ENCODE measurements at places on chromosomes 4 and X. TPM values are rescaled to one million over a fixed set of nuclear protein-coding genes. Genes with fewer than 3 reads are reported as not detected.

GRCh38 chr4:164138521-164138920 is 615.4 kb upstream of the SMIM31 start:
- no peaks in the 10 kb centered on the region for H3K36me3 ChIP-seq
- no peaks in the 10 kb centered on the region for H3K27me3 ChIP-seq
- H3K27ac ChIP-seq = no peak overlapping the region
- no peak overlapping the region for H3K4me3 ChIP-seq
- DNase-seq = no peak

GRCh38 chrX:143664302-143664701 is 28.4 kb upstream of the SLITRK4 start:
- no peak overlapping the region for H3K4me3 ChIP-seq
- no peaks in the 10 kb centered on the region for H3K36me3 ChIP-seq
- no peak for DNase-seq

DNA sequence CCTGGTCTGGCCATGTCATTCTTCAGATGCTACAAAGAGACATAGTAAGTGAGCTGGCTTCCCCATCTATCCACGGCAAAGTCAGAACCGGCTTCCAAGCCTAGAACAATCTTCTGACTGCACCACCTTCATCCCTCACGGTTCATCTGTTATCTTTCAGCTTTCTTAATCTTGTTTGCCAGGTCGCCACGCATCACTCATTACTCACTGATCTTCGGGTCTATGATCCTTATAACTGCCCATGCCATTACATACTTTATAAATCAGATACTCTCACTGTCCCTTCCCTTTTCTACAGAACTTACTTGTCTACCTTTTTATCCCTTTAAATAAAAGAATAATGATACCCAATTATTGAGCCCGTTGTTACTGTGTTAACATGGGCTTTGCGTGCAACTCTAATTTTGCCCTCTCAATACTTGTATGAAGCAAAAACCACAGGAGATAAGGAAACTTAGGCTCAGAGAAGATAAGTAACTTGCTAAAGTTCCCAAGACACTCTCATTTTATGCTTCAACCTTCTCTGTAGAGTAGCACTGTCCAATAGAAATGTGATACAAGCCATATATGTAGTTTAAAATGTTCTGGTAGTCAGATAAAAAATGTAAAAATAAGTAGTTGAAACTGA is 171.7 kb downstream of the AMELX start:
- no peaks in the 10 kb centered on the region for H3K36me3 ChIP-seq
- H3K27me3 ChIP-seq = no peaks in the 10 kb centered on the region
- no peak overlapping the region for H3K27ac ChIP-seq
- H3K4me1 ChIP-seq = no peaks in the 10 kb centered on the region
- DNase-seq = no peak
- no peak overlapping the region for H3K4me3 ChIP-seq

The POLA1 gene
- total RNA-seq = 36.9 TPM

- H3K27me3 ChIP-seq = no peaks in the 10 kb centered on the region
- H3K4me1 ChIP-seq = no peaks in the 10 kb centered on the region
- H3K27ac ChIP-seq = no peak overlapping the region
- no peak for DNase-seq
- H3K36me3 ChIP-seq = no peaks in the 10 kb centered on the region
These were observed 153.6 kb downstream of the MAGEB17 start for GRCh38 chrX:16320765-16321355.

DNA sequence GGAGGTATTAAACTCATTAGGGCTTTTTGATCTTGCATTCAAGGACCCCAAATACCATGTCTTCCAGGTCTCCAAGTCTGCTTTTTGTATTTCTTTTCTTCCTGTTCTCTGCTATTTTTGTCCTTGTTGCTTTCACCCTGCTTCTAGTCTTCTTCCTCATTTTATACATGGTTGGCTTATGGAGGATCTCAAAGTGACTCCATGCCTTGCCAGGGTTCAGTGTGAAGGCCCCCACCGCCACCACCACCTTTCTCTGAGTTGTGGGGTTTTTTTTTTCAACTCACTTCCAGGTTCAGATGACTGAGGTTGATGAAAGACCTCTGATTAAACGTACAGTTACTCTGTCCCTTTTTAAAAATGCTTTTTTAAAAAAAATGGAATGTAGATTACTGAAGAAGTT is 96.3 kb downstream of the MAML3 start:
- peaks cover 4% of the 10 kb centered on the region for H3K36me3 ChIP-seq
- no peak for DNase-seq
- H3K4me1 ChIP-seq = peaks cover 41% of the 10 kb centered on the region

The RS1 gene
- not detected for total RNA-seq

DNA sequence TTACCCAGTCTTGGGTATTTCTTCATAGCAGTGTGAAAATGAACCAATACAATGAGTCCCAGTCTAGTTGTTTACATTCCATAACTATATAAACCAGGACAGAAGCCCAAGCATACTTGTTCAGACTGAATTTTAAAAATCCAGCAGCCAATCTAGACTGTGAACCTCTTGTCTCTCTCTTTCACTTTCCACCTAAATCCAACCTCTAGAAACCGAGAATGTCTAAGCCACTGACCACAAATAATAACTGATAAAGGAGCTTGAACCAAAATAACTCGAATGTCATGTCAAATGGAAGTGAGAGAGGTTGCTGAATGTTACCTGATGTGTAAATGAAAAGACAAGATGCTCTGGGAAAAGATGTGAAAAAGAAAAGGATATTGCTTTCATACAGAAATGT is 544.7 kb downstream of the NLGN4X start:
- H3K27me3 ChIP-seq = no peaks in the 10 kb centered on the region
- DNase-seq = no peak
- no peaks in the 10 kb centered on the region for H3K36me3 ChIP-seq
- no peak overlapping the region for H3K27ac ChIP-seq

The CTAG1B gene
- not detected for total RNA-seq

GRCh38 chrX:149962859-149963757 is 24.8 kb upstream of the EOLA2 start:
- peak; percentile 33 for DNase-seq
- H3K4me1 ChIP-seq = no peaks in the 10 kb centered on the region
- no peak overlapping the region for H3K27ac ChIP-seq
- H3K27me3 ChIP-seq = no peaks in the 10 kb centered on the region

GRCh38 chr4:130329036-130329435 is 1233.1 kb downstream of the C4orf33 start:
- H3K36me3 ChIP-seq = no peaks in the 10 kb centered on the region
- no peaks in the 10 kb centered on the region for H3K4me1 ChIP-seq
- no peaks in the 10 kb centered on the region for H3K27me3 ChIP-seq
- H3K4me3 ChIP-seq = no peak overlapping the region

- no peak overlapping the region for H3K4me3 ChIP-seq
- peaks cover 50% of the 10 kb centered on the region for H3K27me3 ChIP-seq
- H3K27ac ChIP-seq = no peak overlapping the region
- H3K36me3 ChIP-seq = no peaks in the 10 kb centered on the region
- no peaks in the 10 kb centered on the region for H3K4me1 ChIP-seq
These were observed 1.9 kb downstream of the IRS4 start for GRCh38 chrX:108734426-108734825.

DNA sequence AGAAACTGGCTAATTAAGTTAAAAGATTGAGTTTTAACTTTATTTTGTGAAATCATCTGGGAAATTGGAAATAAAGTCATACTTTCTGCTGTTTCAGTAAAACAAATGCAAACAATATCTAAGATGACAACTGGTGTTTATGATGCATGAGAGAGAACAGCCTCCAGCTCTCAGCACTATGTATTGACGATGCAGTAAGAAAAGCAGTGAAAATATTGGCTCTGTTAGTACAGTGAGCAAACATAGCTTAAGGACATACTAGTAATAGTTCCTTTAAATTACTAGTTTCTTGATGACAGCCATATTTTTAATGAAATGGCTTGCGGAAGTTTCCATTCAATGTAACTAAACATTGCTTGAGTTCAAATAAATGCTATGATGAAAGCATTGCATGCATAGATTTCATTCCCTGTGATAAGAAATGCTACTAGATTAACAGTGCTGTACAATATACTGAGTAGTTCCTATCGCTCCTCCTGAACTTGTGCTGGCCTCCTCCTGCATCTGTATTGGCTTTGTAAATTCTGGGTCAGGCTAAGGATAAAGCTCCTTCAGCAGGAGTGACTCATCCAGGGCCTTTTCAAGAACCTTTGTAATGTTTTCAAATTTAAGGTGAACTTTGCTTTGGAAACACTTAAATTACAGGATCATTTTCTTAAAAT is 11.6 kb downstream of the ARHGAP24 start:
- DNase-seq = no peak
- no peaks in the 10 kb centered on the region for H3K27me3 ChIP-seq
- no peaks in the 10 kb centered on the region for H3K36me3 ChIP-seq
- H3K27ac ChIP-seq = no peak overlapping the region

The NDNF gene
- total RNA-seq = 0.10 TPM

DNA sequence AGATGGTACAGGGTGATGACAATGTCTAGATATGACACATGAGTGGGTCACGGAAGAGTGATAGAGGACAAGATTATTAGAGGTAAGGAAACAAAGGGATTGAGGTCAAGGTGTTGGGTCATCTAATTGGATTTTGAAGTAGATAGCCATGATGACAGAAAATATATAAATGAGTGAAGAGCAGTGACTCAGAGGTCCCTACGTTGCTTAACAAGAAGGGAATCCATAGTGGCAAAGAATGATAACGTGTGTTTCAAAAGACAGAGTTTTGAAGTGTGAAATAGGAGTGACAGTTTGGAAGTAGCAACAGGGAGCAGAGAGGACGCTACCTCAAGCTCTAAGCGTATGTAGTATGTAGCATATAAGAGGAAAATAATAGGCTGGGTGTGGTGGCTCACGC is 22.2 kb upstream of the CAMK2D start:
- no peak overlapping the region for H3K4me3 ChIP-seq
- H3K4me1 ChIP-seq = peaks cover 3% of the 10 kb centered on the region
- H3K27ac ChIP-seq = no peak overlapping the region
- H3K36me3 ChIP-seq = no peaks in the 10 kb centered on the region
- no peaks in the 10 kb centered on the region for H3K27me3 ChIP-seq

DNA sequence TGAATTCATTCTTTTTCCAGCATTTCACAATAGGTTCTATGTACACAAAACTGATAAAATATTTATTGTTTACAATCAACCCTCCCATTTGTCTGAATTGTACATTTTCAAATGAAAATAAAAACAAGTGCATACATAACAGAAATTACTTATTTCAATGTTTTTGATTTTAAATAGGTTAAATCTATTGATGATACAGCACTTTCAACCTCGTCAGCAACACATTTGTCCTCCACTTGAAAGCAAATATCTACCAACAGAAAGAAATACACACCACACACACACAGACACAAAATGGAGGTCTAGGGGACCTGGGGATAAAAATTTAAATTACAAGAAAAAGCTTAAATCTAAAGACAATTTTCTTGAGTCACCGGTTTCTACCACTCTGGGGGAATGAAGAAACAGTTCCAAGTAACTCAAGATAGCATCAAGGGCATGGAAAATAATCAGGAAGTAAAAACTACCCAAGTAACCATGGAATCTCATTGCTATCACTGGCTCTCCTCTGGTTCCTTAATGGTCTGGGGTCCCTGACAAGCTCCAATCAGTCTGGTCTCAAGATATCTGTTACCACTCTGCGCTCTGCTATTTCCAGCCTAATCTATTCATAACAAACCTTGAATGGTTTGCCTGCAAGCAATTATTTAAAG is 27.6 kb downstream of the ANKRD17 start:
- no peaks in the 10 kb centered on the region for H3K27me3 ChIP-seq
- no peak overlapping the region for H3K27ac ChIP-seq
- no peak overlapping the region for H3K4me3 ChIP-seq

DNA sequence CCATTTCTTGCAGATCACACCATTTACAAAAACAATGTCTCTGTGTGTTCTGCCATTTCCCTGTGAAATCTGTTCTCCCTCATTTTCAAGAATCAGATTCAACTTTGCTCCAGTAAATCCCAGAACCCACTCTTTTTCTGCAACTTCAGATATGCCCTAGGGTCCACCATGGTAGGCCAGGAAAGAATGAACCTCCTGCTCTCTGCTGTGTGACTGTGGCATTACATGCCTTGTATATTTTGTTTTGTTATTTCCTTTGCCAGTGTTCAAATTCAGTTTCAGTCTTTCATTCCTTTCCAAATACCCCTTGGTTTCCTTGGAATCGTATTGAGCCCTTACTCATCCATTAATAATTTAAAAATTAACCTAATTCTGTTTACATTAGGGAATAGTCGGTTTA is 290.2 kb upstream of the VCX start:
- H3K36me3 ChIP-seq = no peaks in the 10 kb centered on the region
- no peak overlapping the region for H3K27ac ChIP-seq
- no peak for DNase-seq
- H3K4me1 ChIP-seq = no peaks in the 10 kb centered on the region
- no peak overlapping the region for H3K4me3 ChIP-seq

- H3K4me3 ChIP-seq = no peak overlapping the region
- no peaks in the 10 kb centered on the region for H3K36me3 ChIP-seq
- no peak for DNase-seq
- H3K27ac ChIP-seq = no peak overlapping the region
- H3K4me1 ChIP-seq = no peaks in the 10 kb centered on the region
These were observed 112.6 kb downstream of the GABRA2 start for GRCh38 chr4:46277165-46277951.

DNA sequence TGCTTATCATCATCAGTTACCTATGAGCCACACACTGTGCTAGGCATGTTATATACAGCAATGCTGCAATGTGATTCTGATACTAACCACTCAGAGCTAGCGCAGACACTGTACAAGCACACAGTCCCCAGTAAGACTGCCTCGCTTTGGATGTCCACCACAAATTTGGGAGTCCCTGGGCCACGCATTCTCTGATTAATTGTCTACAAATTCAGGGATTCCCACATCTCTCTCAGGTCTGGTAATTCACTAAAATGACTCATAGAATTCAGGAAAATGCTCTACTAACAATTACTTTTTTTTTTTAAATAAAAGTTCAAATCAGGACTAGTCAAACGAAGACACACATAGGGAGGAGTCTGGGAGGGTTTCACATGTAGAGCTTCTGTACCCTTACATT is 652.1 kb upstream of the AADAT start:
- H3K27ac ChIP-seq = no peak overlapping the region
- no peaks in the 10 kb centered on the region for H3K4me1 ChIP-seq
- no peak overlapping the region for H3K4me3 ChIP-seq
- H3K36me3 ChIP-seq = no peaks in the 10 kb centered on the region
- no peaks in the 10 kb centered on the region for H3K27me3 ChIP-seq
- no peak for DNase-seq

DNA sequence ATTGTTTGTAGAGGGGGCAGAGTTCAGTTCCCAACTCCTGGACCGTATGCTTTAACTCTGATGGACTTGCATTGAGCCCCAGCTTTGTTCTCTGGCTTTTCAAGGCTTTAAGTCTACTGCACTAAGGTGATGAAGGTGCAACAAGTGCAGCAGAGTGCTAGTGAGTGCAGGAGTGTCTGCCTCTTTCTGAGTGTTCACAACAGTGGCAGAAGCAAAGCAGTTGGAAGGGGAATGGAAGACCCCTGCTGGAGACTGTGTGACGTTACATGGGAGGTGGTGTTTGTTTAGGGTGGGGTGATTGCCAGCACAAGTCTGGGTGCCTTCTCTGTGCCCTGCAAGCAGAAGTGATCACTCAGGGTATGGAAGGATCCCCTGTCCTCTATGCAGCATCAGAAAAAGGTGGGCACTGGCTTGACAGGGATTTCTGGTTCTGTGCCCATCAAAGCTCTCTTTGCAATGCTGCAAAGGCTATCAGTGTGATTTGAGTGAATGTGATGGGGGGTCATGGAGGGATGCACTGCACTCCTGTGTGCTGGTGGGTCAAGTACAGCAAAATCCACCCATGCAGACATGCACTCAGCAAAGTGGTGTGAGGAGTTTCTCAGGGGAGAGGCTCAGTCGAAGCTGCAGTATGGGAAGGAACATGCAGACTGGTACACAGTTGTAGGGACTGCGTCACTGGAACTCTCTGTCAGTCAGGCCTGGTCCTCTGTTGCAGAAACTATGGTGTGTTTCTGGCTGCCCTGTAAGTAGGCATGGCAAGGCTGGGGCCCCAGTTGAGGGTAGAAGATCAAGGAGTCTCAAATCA is 70.9 kb upstream of the UGT2B7 start:
- DNase-seq = no peak
- no peak overlapping the region for H3K4me3 ChIP-seq
- H3K4me1 ChIP-seq = no peaks in the 10 kb centered on the region
- H3K36me3 ChIP-seq = no peaks in the 10 kb centered on the region

The NR3C2 gene
- 5.1 TPM for total RNA-seq
